ENCODE measurements at places on chromosomes 7 and 10. TPM values are rescaled to one million over a fixed set of nuclear protein-coding genes. Genes with fewer than 3 reads are reported as not detected.

DNA sequence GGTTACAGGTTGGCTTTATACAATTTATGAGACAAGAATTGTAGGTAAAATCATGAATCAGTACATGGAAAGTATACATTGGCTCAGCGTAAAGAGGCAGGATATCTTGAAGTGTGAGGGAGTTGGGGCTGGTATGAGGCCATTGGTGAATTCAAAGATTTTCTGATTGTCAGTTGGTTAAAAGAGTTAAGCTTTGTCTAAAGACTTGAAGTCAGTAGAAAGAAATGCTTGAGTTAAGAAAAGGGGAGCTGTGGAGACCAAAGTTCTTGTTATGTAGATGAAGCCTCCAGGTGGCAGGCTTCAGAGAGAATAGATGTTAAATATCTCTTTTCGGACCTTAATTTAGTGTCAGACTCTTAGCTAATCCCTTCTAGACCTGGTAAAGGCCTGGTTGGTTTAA is 341.0 kb downstream of the GALNT17 start:
- no peak for DNase-seq

DNA sequence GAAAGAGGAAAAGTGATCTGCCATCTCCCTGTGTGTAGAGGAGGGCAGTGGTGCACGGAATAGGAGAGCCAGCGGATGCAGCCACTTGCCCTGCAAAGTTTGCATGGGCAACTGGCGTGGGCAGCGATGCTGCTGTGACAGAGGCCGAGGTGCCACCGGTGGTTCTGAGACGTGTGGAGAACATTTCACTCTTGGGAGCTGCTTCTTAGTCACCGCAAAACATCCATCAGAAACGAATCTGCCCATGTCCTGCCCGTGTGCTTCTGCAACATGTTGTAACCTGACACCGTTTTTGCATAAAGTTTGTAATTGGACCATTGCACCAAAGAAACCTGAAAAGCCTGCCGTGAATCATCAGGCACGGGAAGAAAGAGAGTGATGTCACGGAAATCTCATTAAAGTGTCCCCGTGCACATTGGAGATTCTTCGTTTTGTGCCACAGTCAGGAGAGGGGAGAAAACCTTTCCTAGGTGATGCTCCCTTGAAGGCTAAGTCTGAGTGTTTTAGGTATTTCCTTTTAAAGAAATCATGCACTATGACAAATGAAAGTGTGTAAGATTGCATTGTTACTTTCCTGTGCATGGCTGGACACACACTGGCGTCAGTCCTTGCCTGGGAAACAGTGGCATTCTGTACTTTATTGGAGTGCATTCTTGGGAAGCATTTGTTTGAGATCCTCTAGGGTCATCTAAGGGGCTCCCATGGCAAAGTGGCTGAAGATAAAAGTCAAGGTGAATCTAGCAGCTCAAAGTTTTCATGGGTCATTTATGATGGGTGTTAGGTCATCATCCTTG is 302.6 kb downstream of the KLF6 start:
- DNase-seq = no peak

GRCh38 chr10:113704637-113705343 is 25.1 kb downstream of the CASP7 start:
- DNase-seq = peak; percentile 12

- DNase-seq = no peak
These were observed 1.5 kb upstream of the MIOS start for GRCh38 chr7:7565018-7565680.

GRCh38 chr10:31509989-31510388 is 191.0 kb downstream of the ZEB1 start:
- no peak for DNase-seq

- DNase-seq = no peak
These were observed 20.1 kb upstream of the MTURN start for GRCh38 chr7:30114536-30115238.

DNA sequence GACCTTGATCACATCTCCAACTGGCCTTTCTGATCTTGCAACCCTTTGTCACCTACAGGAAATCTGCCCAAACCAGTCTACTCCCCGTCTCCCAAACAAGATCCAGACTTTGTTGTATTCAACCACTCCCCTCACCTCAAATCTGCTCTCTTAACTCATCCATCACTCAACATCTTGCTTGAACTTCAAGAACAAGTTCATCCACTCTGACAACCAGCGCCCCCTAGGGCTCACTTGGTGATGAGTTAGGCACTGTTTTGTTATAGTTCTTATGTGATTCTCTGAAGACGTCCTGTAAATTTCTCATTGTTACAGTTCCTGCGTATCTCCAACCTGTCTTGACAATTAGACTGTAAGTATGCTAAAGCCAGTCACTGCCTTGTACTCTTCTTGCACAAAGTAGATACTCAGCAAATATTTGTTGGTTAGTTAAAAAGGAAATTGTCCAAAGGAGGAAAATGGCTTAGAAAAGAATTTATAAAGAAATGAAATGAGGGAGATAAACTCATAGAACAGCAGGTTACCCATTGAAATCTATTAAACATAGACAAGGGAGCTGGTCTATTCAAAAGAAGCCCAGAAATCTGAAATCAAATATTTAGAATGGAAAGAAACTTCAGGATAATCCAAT is 5.3 kb downstream of the FRMD4A start:
- DNase-seq = peak; percentile 8

- no peak for DNase-seq
These were observed 251.8 kb upstream of the MKI67 start for GRCh38 chr10:128377988-128378387.

DNA sequence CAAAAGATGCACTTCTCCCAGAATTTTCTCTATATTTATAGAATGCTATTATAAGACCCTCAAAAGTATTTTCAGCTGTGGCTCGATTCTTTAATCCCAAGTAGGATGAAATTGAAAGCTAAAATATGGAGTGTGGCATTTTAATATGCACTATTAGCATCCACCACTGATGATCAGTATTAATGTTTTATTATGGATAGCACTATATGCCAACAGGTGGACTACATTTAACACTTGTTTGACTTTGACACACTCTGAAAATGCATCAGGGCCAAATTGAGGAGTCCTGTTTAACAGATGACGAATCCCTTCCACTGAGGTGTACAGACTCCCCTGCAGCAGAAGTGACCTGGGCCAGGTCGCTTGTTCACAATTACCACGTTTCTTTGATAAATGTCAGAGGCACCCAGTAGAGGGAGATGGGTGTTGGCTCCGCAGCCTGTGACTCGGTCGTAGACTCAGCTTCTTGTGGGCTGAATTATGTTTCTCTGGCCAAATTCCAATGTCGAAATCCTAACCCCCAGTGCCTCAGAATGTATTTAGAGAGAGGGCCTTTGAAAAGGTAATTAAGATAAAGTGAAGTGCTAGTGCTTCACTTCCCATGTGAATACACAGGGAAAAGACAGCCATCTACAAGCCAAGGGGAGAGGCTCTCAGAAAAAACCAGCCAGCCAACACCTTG is 48.1 kb downstream of the WIPF3 start:
- DNase-seq = no peak

GRCh38 chr7:82714883-82715282 is 271.3 kb upstream of the CACNA2D1 start:
- DNase-seq = no peak

DNA sequence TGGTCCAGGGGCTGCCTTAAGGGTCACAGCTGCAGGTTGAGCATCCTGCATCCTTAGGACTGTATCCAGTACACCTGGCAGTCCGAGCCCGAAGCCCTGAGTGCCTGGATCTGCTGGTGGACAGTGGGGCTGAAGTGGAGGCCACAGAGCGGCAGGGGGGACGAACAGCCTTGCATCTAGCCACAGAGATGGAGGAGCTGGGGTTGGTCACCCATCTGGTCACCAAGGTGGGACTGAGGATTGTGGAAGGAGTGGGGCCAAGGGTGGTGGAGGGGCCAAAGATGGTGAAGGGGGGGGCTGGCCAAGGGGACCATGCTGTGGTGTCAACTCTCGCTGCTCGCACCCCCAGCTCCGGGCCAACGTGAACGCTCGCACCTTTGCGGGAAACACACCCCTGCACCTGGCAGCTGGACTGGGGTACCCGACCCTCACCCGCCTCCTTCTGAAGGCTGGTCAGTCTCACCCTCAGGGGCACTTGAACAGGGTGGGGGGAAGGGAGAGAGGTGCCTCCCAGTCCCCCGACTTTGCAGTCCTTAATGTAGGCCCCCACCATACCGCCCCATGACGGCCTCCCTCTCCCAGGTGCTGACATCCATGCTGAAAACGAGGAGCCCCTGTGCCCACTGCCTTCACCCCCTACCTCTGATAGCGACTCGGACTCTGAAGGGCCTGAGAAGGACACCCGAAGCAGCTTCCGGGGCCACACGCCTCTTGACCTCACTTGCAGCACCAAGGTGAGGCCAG is 5.3 kb downstream of the NFKB2 start:
- no peak for DNase-seq

DNA sequence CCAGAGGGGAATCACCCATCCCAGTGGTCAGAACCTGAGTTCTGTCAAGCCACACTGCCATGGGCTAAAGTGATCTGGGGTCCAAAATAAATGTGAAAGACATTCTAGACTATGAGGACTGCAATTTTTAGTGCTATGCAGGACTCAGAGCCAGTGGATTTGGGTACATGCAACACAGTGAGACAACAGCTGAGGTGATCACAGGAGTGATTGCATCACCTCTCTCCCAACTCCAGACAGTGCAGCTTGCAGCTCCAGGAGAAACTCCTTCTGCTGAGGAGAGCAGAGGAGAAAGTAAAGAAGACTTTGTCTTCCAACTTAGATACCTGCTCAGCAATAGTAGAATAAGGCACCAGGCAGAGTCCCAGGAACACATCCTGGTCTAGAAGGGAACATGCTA is 682.0 kb upstream of the POT1 start:
- DNase-seq = no peak

DNA sequence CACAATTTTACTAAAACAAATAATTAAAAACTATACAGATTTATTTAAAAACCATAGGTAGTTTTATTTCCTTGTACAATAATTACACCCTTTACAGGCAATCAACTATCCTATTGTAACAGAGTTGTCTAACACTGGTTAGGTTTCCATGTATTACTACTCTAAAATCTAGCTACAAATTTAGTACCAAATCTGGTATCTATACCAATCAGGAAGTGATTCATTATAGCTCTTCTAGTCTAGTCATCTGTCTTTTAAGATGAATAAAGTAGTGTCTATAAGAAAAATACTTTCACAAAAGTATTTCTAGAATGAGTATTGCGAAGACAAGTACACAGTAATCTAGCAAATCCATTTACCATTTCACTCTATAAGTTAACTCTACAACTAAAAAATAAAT is 16.9 kb downstream of the ZNF800 start:
- DNase-seq = no peak

DNA sequence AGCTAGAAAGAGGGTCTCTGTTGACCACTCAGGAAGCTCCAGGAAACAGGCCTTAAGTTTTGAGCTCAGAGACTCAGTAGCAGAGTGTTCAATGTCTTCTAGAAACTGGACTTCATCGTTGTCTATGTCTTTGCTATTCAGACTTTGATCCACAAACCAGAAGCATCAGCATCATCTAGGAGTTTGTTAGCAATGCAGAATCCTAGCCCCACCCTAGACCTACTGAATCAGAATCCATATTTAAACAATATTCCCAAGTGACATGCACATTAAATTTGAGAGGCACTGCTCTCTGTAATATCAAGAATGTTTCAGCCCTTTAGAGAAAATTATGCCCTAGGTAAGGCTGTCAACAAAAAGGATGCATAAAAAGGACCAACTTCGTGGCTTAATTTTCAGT is 12.9 kb upstream of the OGDHL start:
- DNase-seq = no peak

DNA sequence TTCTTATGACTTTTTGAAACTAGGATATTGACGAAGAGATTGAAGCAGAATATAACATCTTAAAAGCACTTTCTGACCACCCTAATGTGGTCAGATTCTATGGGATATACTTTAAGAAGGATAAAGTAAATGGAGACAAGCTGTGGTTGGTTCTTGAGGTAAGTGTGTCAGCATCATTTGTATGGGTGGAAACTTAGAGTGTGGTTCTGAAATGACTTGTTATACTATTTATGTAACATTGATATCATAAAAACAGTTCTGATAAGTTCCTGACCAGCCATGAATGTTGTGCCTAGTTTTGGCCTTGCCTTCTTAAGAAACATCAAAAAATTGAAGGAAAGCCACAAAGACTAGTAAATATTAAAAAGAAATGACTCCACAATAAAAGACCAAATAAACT is 20.8 kb downstream of the MYO3A start:
- DNase-seq = no peak

DNA sequence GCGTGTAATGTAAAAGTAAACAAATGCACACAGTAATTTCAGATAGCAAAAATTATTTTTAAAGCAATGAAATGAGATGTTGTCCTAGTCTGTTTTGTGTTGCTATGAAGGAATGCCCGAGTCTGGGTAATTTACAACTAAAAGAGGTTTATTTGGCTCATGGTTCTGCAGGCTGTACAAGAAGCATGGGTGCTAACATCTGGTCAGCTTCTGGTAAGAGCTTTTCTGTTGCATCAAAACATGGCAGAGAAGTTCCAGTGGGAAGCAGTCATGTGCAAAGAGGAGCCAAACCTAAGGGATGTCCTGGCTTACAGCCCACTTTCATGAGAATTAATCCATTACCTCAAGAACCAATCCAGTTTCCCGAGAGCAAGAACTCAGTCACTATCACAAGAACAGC is 62.9 kb upstream of the MNX1 start:
- no peak for DNase-seq

GRCh38 chr7:105775580-105775979 is 100.8 kb downstream of the ATXN7L1 start:
- DNase-seq = no peak

DNA sequence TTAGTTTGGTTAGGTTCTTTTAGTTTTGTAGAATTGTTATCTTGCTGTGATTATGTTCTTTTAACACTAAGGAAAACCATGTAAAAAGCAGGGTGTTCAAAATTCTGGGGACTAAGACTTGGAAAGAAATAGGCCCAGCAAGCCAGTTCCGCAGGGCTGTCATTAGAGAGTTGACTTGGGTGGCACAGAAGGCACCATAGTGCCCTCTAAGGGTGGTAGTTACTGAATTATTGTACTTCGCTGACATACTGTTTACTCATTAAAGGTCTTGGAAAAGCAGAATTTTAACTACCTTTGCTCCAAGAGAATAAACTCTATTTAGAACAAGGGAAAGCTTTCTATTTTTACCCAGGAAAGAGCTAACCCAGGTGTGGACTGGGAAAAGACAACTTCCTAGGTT is 86.5 kb downstream of the OTUD1 start:
- DNase-seq = no peak

GRCh38 chr7:132630834-132631233 is 54.6 kb upstream of the PLXNA4 start:
- no peak for DNase-seq

- DNase-seq = no peak
These were observed 2.2 kb downstream of the BRAT1 start for GRCh38 chr7:2553108-2553507.

The CRHR2 gene
- total RNA-seq = not detected

The CDHR1 gene
- total RNA-seq = 0.39 TPM

The EPDR1 gene
- 86.6 TPM for total RNA-seq

The ENO4 gene
- 0.15 TPM for total RNA-seq

The SPDYE2 gene
- total RNA-seq = not detected

The FOXP2 gene
- total RNA-seq = 0.54 TPM

The IL2RA gene
- 0.33 TPM for total RNA-seq

The HOGA1 gene
- 0.08 TPM for total RNA-seq

The NRG3 gene
- 0.08 TPM for total RNA-seq

The GRB10 gene
- total RNA-seq = 38.3 TPM

The ADCK2 gene
- 21.6 TPM for total RNA-seq

The PIP gene
- not detected for total RNA-seq

The PODXL gene
- total RNA-seq = 32.3 TPM

Data from Panc1 (cell line).